ENCODE measurements at places on chromosomes 4 and X.

- DNase-seq: no peak
Measured at GRCh38 chrX:20205927-20206708, 60.6 kb downstream of the RPS6KA3 start.

GRCh38 chr4:74649193-74649592 lies 145.1 kb downstream of the BTC start:
- DNase-seq: no peak

DNA sequence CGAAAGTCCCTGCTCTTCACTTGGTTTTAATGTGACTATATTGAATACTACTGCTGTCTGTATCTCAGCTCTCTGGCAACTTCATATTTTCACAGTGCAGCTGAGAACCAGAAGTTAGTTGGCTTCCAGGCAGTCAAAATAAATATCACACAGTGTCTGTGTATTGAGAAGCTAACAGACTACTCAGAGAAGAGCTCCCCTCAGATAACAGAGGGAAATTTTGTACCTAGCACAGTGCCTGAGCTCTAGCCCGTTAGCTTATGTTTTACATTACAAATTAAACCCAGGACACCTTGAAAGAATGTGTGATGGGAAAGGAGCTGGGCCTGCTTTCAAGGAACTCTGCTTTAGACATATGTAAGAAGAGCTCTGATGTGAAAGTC lies 22.7 kb downstream of the JADE1 start:
- DNase-seq: no peak

DNA sequence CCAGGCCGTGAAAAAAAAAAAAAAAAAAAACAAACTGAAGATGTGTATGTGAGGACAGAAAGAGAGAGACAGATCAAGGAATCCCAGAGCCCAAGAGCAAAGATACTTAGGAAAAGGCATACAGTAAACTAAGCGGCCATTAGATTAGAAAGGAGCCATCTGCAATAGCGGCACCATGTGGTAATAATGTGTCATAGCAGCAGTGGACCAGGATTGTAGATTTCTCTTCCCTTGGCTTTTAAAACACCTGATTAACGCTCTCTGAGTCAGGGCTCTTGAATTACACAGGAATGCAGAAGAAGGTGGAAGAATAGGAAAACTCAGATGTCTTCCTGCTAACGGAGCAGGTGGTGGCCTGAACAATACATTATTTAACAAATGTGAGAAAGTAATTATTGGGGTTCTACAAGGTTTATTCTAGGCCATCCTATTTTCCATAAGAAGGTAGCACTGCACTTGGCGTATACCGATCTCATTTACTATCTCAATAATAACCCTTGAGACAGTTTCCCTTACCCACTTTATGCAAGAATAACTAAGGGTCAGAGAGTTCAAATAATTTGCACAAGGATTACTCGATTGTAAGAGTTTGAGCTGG lies 182.7 kb downstream of the KCNIP4 start:
- no peak for DNase-seq

DNA sequence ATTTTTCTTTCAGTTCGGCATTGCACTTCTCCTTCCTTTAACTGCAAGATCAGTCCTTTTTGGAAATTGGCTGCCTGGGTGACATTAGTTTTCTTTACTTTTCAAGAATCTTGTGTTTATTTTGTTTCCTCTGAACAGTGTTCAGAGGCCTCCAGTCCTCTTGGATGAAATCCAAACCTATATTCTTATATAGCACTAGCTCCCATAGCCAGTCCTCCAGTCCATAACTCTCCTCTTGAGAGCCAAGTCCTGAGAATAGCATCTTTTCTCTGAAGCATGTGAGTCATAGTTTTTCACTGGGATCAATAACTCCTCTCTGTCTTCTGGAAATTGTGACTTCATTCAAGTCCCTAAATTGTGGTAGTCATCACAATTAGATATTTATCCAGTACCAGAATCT lies 357.5 kb downstream of the RAPGEF2 start:
- no peak for DNase-seq

GRCh38 chrX:125405339-125405738 lies 85.7 kb downstream of the TEX13C start:
- DNase-seq: no peak

GRCh38 chr4:72463724-72464123 lies 105.3 kb downstream of the ADAMTS3 start:
- DNase-seq: no peak

DNA sequence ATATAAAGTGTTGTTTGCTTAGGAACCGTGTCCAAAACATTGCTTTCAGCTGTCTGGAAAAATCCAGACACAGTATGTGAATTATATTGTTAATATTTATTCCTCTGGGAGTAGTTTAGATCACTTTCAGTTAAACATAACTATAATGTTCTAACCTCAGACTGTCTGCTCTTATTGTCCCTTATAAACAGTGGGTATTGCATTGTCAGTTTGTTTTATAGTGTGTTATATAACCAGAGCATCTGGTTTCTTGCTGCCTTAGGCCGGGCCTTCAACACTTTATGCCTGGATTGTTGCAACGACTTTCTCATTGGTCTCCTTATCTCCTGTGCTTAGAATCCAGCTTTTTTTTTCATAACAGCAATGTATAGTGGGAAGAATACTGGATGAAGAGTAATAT lies 26.4 kb downstream of the ATG4A start:
- no peak for DNase-seq

DNA sequence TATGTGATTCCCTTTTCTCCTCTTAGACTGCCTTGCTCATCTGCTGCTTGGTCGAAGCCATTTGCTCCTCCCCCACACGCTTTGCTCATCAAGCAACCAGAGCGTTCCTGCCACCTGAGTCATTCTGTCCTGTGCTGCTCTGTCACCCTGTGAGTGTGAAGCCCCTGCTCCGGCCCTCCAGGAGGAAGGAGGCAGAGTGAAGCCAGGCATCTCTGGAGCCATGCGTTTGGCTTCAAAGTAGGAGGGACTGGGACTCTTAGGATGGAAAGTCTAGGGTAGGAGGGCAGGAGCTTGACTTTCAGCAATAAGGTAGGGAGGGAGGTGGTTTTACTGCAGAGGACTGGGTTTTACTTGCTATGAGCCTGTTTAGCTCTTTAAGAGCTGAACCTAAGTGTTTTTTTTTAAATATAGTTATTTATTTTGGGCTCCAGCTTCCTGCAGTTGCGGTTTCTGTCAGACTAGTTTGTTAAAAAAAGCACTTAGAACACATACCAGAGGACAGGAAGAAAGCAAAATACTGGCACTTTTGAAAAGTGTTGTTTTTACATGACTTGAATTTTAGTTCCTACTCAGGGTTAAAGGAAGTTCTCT lies 63.6 kb downstream of the SPINK2 start:
- no peak for DNase-seq

GRCh38 chrX:26026179-26026578 lies 112.0 kb upstream of the MAGEB18 start:
- DNase-seq: no peak

DNA sequence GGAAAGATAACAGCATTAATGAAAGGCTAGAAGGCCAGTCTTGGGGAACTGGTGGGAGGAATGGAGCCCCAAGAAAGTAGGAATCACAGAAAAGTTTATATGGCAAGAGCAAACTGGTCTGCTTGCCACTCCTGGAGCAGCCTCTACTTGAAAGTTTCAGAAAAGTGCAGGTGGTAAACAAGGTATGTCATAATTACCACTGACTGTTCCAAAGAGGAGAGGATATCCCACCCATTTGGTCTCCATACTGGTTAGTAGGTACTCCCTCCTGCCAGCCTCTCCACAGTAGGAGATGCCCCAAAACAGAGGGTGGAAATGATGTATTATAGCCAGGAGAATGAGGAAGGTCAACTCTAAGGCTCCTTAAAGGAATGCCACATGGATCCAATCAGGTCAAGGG lies 145.1 kb downstream of the INPP4B start:
- no peak for DNase-seq

DNA sequence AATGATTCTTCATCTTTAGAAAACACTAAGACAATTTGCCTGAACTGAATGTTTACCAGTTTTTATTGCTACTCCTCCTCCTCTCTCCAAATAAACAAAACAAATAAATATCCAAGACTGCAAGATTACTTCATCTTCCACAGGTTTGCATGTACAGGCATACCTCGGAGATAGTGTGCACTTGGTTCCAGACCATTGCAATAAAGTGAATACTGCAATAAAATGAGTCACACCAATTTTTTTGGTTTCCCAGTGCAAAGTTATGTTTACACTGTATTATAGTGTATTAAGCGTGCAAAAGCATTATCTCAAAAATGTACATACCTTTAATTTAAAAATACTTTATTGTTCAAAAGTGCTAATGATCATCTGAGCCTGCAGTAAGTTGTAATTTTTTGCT lies 53.3 kb downstream of the FBXL5 start:
- no peak for DNase-seq

- DNase-seq: no peak
Measured at GRCh38 chr4:138841343-138841742, 174.2 kb upstream of the NOCT start.

GRCh38 chrX:24167719-24168472 lies 18.4 kb downstream of the ZFX start:
- DNase-seq: no peak

GRCh38 chr4:150436598-150437370 lies 145.2 kb upstream of the MAB21L2 start:
- no peak for DNase-seq

GRCh38 chr4:7753931-7754465 lies 185.7 kb downstream of the AFAP1 start:
- DNase-seq: no peak

DNA sequence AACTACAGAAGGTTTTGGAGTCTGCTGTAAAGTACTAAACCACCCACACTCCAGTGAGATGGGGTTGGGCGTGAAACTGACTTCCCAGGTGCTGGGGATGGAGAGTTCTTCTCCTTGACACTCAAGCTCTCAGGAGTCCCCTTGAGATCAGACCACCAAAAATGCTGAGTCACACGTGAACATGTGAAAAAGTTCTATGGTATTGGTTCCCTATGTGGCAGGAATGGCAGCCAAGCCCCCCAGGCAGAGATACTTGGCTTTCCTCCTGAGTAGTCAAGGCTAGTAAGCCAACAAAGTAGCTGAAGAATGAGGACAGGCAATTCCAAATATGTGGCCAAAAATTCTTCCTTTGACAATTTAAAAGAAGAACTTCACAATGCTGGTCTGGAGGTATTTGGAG lies 222.0 kb upstream of the ADAMTS3 start:
- DNase-seq: no peak

DNA sequence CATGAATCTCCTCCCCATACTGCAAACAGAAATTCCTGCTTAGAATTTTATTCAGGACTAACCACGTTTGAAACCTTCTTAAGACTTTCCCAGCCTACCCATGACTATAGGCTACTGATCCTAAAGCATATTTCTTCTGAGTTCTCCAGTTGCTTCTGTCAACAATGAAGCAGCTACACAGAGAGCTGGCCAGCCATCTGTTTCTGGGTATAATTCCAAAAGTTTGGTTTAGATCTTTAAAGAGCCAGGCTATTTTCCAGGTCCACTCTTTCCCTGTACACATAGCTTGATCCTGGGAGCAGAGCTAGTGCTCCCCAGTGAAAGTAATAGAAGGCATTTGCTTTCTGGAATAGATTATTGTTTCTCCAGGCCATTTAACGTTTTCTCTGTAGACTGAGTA lies 4.0 kb upstream of the ITM2A start:
- DNase-seq: no peak

DNA sequence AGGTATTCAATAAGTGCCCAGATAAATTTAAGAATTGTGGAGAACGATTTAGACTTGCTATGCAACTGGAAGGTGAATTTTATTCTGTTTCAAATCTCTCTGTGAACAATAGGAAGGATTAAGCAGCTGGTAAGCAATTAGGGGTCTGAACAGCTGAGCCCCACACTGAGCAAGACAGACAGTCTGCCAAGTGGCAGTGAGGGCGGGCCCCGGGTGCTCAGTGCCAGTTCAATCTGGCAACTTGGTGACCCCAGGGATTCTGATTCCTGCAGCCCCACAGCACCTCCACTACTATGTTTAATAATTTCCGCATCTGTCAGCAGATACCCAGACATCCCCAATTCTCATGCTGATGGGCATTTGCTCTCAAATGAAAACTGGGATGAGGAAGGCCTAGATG lies 317.3 kb downstream of the PPP1R2C start:
- DNase-seq: no peak

- DNase-seq: no peak
Measured at GRCh38 chr4:85210353-85210752, 243.9 kb upstream of the WDFY3 start.

DNA sequence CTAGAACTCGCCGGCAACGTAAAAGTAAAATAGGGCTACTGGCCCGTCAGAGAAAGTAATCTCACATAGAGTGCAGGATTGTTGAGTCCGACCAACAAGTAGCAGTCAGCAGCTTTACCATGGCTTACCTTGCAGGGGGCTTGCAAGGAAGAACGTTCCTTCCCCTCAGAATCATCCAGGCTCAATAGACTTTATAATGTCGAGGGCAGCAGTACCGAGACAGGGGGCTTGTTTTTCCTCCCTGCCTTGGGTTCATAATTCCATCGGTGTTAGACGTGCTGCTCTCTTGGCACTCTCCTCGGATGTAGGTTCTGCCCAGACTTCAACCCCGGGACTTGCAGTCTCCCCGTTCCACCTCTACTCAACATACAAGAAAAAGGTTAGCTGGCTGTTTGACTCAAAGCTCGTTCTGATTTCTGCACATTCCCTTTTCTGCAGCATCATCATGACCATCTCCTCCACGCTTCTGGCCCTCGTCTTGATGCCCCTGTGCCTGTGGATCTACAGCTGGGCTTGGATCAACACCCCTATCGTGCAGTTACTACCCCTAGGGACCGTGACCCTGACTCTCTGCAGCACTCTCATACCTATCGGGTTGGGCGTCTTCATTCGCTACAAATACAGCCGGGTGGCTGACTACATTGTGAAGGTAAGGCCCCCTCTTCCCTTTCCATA lies 1.5 kb downstream of the SLC10A4 start:
- no peak for DNase-seq

DNA sequence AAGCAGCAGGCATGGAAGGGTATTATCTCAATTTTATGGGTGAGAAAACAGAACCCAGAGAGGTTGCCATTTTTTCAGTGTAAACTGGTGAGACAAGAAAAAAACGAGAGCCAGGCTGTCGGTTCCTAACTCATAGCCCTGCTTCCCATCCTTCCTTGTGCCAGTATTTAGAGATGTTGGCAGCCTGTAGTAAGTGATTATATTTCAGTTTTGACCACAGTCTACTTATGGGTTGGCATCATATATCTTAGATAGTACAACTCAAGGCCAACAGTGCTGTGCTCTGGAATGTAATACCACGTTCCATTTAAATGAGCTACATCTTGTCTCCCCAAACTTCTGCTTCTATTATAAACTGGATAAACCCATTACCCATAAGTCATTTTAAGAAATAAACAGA lies 40.8 kb downstream of the XK start:
- no peak for DNase-seq

GRCh38 chr4:20043991-20044390 lies 207.7 kb upstream of the SLIT2 start:
- DNase-seq: no peak

DNA sequence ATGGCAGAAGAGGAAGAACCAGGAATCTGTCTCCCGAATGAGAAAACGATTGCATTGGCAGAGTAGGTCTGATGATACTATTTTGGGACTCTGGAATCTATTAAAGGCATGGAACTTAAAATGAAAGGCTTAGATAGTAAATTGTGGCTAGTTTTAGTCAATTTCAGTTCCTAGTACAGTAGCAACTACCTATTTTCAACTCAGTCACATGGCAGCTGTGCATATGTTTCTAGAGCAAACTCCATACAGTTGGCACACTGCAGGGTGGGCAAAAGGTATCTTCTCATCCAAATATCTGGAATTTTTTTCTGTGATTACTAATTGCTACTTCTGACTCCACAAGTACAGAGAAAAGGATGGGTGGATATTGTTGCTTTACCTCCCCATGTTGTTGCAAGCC lies 663.6 kb downstream of the PCDH7 start:
- DNase-seq: no peak

Measured in pancreas (tissue), 10 donors.